Substantia nigra (tissue), 51 donors: ENCODE measurements at places on chromosomes 16 and 17.

GRCh38 chr17:43532581-43532980, 13.6 kb downstream of the ETV4 start:
- no peak for DNase-seq

DNA sequence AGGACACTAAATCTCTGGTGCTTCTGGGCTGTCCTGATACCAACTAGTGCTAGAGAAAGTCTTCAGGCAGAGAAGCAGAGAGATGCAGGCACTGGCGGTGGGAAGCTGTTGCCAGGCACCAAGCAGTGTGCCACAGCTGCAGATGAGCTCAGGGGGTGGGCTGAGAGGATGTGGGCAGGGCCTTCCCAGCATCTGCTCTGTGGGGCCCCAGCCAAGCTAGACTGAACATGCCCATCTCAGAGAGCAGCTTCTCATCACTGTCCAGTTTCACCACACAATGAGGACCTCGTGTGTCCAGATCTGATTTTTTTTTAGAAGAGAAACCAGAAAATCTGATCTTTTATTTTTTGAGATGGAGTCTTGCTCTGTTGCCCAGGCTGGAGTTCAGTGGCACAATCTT, 17.1 kb downstream of the PSKH1 start:
- DNase-seq, result peak; percentile 68

DNA sequence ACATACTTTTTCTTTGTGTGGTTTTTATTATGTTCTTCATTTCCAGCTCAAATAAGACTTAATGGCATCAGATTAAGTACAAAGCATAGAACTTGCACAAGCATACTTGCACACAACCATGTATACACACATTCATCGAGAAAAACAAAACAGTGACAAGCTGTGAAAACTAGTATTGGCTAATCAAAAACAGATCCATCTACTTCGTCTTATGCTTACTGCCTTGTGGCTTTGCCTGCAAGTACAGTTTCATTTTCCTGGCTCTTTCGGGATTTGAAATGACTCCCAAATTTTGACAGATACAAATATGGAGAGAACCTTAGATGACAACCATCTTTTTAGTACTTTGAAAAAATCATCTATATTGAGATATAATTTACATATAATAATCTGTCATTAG, 338.3 kb downstream of the BCAS3 start:
- no peak for DNase-seq

- no peak for DNase-seq
Measured at GRCh38 chr16:48197294-48197693, 41.5 kb upstream of the ABCC12 start.

DNA sequence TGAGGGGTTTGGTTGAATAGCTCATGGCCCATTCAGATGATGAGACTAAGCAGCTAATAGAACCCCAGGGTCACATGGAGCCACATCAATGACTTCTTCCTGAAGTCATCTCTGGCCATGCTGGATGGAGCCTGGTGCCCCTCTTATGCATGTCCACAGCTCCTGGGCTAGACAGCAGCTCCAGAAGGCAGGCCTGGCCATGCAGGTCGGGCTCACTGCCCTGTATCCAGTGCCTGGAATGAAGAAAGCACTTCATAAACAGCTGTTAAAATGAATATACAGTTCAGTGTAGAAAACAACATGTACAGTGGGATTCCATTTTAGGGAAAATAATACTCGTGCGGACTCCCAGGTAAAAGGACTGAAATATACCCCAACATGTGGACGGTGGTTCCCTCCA, 73.9 kb downstream of the GNAO1 start:
- no peak for DNase-seq

GRCh38 chr17:73939806-73940205, 263.7 kb upstream of the RPL38 start:
- DNase-seq, result no peak

DNA sequence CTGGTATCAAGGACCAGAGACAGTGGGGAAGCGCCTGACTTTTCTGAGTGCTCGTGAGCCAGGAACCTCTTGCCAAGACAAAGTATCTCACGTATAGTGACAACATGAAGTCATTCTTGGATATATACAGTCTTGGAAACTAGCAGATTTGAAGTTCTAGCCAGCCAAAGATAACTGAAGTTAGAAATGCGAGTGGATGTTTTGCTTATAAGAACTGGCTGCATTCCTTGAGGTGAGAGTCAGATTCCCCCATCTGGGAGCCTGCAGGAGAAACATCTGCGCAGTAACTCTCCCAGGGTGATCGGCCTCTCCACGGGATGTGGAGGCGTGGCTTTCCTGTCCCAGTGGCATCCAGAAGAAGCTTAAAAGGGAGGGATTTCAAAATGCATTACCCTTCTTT, 89.8 kb downstream of the SHISA6 start:
- no peak for DNase-seq

GRCh38 chr17:12927541-12928425, 90.0 kb downstream of the ELAC2 start:
- DNase-seq, result no peak

DNA sequence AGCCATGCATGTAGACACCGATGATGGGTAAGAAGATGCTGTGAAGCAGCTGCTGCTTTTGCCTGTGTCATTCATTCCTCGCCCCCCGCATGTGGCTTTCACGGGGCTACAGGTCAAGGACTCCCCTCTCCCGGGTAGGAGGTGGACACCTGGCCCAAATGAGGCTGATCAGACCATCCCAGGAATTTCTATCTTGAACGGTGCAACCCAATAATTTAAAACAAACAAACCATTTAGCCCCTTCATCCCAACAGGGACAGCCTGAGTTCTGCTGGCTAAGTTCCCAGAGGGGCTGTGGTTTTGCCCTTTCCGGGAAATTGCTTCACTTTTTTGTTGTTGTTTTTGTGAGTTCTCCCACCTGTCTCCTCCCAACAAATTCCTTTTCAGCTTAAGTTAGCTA, 137.7 kb upstream of the CDH5 start:
- no peak for DNase-seq

- DNase-seq, result no peak
Measured at GRCh38 chr17:49061524-49061943, 64.3 kb downstream of the IGF2BP1 start.

- DNase-seq, result no peak
Measured at GRCh38 chr16:51153577-51154031, 2.5 kb upstream of the SALL1 start.

DNA sequence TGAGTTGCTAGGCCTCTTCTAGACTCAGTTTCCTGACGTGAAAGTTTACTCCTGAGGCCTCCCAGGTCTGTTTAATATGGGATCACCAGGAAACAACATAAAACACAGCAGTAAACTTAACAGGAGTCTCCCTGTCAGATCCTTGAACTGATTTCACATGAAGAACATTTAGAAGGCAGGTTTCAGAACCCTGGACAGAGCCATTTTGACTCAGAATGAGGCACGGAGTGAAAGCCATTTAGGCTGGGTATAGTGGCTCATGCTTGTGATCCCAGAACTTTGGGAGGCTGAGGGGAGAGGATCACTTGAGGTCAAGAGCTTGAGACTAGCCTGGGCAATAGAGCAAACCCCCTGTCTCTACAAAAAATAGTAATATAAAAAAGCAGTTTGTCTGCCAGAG, 289.1 kb downstream of the CA10 start:
- no peak for DNase-seq

DNA sequence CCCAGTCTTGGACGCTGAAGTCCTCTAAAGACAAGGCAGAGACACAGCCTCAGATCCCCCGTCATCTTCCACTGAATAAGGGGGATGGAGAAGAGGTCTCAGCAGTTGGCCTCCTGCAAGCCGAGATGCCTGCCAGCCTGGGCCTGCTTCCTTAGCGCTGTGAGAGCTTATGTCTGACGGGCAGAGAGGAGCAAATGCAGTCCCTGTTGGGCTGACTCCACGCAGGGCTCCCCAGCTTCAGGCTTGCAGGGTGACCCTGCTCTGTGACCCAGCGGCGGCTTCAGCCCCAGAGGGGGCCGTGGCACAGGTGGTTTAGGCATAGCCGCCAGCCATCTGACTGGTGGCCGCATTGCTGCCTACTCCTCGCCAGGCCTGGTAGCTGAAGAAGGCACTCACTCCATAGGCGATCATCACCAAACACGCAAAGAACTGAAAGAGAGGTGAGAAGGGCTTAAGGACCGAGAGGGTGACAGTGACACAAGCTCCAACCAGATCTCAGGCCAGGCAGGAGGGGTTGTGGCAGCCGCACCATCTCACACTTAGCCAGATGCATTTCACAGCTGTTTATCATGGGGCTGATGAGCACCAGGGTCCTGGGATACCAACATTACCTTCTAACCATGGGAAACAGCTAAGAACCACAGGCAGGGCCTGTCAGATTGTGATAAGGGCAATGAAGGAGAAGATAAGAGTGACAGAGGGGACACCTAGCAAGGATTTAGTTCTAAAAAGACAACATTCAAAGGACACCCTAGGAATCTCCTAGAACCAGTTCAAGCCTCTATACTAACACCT, 11.7 kb downstream of the ARL2BP start:
- no peak for DNase-seq

DNA sequence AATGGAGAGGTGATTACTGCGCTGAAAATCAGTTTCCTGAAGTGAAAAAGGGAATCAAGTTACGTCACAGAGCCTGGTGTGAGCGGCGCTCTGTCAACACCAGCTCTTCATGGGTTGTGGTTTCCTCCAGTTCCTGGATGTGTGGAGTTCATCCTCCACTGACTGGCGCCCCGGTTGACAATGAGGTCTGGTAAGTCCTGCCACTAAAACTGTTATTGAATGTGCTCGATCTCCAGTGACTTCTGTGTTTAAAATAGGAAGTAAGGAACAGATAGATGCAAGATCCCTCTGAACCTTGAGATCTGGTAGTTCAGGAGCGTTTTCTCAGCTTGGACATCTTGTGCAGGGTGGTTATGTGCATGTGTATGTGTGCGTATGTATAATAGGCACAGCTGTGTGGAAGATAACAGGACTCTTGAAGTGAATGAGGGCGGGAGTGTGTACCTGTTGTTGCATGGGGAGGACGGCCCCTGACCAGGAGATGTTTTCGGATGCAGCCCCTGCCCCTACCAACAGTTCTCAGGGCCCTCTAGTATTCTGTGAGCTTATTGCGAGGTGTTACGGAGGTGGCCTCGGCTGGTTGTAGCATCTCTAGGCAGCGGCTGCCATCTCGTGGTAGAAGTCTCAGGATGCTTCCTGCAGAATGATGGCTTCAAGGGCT, 22.0 kb upstream of the GOT2 start:
- peak; percentile 28 for DNase-seq

DNA sequence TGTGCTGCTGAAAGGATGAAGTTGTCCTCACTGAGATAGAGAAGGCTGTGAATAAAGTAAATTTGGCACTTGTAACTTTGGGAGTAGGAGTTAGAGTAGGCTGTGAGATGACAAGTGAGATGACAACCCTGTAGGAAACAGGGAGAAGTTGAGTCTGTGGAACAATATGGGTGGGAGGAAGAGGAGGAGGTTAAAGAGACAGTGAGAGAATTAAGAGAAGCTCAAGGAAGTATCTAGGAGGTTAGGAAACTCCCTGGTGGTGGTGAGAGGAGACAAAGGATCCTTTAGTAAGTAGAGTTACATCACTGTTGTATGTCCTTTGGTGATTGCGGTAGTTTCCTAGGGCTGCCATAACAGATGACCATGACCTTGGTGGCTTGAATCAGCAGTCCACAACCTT, 10.7 kb upstream of the HSD17B2 start:
- no peak for DNase-seq

- DNase-seq, result no peak
Measured at GRCh38 chr16:48146131-48146530, 9.7 kb downstream of the ABCC12 start.

- no peak for DNase-seq
Measured at GRCh38 chr16:19542138-19542821, 13.2 kb upstream of the VPS35L start.

GRCh38 chr16:65120461-65120830, 1.4 kb downstream of the CDH11 start:
- no peak for DNase-seq

GRCh38 chr16:50761267-50761666, 19.4 kb downstream of the CYLD start:
- no peak for DNase-seq

DNA sequence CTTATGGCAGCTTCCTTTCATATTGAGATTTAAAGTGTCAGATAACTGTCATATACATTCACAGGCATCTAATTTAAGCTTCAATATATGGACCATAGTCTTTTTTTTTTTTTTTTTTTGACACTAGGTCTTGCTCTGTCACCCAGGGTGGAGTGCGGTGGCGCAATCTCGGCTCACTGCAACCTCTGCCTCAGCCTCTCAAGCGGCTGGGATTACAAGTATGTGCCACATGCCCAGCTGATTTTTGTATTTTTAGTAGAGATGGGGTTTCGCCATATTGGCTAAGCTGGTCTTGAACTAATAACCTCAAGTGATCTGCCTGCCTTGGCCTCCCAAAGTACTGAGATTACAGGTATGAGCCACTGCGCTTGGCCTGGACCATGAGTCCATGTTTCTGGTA, 13.6 kb downstream of the CEP95 start:
- no peak for DNase-seq

DNA sequence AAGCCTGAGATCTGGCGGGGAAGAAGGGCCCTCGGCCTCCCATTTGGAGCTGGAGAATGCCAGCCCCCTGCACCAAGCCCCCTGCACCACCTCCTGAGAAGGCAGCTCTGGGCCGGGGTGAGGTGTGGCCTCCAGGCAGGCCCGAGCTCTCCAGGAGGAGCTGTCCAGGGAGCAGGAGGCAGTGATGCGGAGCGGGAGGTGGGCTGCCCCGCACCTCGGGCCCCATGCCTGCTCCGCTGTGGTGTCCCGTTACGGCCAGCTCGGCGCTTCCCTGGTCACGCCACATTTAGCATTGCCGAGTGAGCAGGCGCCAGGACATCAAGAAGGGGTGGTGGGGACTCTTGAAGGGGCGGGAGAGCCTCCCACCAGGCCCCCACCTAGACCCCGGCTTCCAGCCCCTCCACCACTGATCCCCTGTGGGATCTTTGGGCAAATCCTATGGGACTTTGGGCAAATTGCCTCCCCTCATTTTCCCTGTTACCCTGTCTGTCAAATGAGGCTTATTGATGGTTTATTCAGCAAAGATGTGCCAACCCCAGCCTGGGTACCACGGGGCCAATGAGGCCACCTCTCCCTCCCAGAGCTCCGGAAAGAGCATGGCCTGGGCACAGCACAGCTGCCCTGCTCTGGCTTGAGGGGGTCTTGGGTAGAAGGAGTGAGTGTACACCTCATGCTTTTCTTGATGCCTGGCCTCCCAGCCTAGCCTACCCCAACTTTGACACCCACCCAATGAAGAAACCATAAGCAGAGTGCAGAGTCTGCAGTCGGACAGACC, 15.3 kb downstream of the FOXN1 start:
- DNase-seq, result no peak

DNA sequence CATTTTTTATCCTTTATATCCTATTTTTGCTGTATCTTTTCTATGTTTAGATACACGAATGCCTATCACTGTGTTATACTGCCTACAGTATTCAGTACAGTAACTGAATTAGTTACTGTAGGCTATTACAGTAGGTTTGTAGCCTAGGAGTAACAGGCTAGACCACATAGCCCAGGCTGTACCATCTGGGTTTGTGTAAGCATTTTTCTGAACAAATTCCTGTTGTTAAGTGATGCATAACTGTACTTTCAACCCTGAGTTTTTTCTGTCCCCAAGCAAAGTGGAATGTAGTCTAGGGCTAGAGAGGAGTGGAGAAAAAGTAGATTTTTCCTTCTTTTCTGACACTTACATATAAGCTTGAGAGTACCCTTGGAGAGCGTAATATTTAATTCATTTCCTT, 282.1 kb downstream of the HS3ST3B1 start:
- DNase-seq, result no peak
